ENCODE measurements at places on chromosomes 5 and 9. TPM values are rescaled to one million over a fixed set of nuclear protein-coding genes. Genes with fewer than 3 reads are reported as not detected.

The ZNF366 gene
- polyA plus RNA-seq: not detected

- no peak for DNase-seq
Measured at GRCh38 chr9:117535434-117535833, 120.6 kb upstream of the ASTN2 start.

- DNase-seq: no peak
Measured at GRCh38 chr9:133740911-133741310, 2.8 kb upstream of the SARDH start.

The GHR gene
- polyA plus RNA-seq: 2.4 TPM

- DNase-seq: no peak
Measured at GRCh38 chr9:133290751-133291302, 15.8 kb upstream of the ABO start.

DNA sequence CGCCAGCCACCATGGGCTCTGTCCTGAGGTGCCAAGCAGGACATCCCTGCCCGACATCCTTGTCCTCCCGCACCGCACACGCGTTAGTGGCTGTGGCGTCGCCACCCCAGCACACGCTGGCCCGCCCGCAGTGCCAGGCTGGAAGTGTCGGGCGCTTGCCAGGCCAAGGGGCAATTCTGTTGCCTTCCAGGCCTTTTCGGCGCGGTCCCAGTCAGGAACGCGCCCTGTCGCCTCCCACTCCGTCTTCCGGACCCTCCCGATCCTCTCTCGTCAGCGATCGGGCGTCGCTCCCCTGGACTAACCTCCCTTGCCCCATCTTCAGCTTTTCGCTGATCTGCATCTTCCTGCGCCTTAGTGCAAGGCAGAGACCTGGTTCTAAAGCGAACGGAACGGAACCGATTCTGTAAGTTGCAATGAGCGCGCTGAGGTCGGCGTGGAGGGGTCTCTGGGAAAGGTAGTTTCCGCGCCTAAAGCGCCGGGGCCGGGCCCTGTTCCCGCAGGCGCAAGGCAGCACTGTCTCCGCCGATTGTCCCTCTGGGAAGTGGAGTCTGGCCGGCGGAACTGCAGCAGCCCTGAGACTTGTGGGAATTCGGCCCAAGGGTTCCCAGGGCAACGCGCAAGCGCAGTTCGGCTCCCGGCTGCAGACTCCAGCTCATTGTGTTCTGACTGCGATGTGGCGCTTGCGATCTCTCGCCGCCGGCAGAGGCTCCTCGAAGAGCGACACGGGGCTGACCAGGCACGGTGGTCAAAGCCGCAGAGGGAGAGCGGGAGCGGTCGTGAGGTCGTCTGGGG, at the start of gene ZNF454:
Gene ZNF454, plus strand, starts transcription at position 630 of the 792 bp plus-strand sequence. CDS start 1,594 bp downstream, outside the sequence.
- DNase-seq: peak; percentile 97

- peak; percentile 64 for DNase-seq
Measured at GRCh38 chr9:108786901-108787689, 68.7 kb downstream of the ACTL7B start.

DNA sequence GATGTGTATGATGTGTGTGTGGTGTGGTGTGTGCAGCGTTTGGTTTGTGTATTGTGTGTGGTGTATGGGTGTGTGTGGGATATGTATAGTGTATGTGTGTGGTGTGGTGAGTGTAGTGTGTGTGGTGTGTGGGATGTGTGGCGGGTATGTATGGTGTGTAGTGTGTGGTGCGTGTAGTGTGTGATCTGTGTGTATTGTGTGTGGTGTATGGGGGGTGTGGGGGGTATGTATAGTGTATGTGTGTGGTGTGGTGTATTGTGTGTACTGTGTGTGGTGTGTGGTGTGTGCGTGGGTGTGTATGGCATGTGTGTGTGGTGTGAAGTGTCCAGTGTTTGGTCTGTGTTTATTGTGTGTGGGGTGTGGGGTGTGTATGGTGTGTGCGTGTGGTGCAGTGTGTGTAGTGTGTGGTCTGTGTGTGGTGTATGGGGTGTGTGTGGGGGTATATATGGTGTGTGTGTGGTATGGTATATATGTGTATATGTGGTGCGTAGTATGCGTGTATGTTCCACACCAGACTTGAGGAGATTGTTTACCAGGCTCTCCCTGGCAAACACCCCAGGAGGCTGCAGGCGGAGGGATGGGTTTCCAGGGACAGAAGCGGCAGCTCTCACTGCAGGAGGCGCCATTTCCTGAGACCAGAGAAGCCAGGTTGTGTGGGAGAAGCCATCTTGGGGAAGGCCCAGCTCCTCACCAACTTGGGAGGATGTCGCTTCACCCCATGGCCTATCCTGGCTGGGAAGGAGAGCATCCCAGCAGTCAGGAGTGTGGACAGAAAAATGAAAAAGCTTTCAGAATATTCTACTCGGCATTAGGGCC, 138.1 kb downstream of the NXNL2 start:
- no peak for DNase-seq

- no peak for DNase-seq
Measured at GRCh38 chr5:134449167-134449566, 37.5 kb upstream of the CDKN2AIPNL start.

DNA sequence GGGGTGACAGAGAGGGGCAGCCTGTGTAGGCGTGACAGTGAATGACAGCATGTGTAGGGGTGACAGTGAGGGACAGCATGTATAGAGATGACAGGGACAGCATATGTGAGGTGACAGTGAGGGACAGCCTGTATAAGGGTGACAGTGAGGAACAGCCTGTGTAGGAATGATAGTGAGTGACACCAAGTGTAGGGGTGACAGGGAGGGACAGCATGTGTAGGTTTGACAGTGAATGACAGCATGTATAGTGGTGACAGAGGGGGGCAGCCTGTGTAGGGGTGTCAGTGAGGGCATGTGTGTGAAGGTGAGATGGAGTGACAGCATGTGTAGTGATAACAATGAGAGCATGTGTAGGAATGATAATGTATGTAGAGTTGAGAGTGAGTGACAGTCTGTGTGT, 8.7 kb upstream of the GAPT start:
- no peak for DNase-seq

DNA sequence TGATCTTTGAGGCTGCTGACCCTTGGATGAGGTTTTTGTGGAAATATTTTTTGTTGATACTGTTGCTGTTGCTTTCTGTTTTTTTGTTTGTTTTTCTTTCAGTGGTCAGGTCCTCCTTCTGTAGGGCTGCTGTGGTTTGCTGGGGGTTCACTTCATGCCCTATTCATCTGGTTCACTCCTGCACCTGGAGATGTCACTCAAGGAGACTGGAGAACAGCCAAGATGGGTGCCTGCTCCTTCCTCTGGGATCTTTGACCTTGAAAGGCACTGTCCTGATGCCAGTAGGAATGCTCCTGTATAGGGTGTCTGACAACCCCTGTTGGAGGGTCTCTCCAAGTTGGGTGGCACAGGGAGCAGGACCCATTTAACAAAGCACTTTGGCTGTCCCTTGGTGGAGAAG, 67.0 kb upstream of the ACTBL2 start:
- DNase-seq: no peak

DNA sequence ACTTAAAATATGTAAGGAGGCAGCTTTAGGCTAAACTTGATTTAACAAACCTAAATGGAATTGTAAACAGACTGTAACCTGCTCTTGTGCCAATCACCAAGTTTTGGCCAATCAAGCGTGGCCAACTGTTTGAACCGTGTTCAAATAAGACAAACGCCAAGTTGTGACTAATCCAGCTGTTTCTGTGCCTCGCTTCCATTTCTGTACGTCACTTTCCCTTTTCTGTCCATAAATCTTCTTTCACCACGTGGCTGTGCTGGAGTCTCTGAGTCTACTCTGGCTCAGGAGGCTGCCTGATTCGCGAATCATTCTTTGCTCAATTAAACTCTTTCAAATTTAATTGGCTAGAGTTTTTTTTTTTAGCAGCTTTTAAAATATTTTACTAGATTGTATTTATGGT, 71.3 kb downstream of the LIX1 start:
- peak; percentile 77 for DNase-seq

The SPINK4 gene
- not detected for polyA plus RNA-seq

- DNase-seq: peak; percentile 90
Measured at GRCh38 chr5:132497488-132497997, 7.0 kb upstream of the IRF1 start.

The EDIL3 gene
- 149 TPM for polyA plus RNA-seq

- DNase-seq: no peak
Measured at GRCh38 chr5:177405805-177406204, 3.6 kb downstream of the F12 start.

GRCh38 chr5:24788829-24789514, 144.2 kb upstream of the CDH10 start:
- DNase-seq: peak; percentile 95

DNA sequence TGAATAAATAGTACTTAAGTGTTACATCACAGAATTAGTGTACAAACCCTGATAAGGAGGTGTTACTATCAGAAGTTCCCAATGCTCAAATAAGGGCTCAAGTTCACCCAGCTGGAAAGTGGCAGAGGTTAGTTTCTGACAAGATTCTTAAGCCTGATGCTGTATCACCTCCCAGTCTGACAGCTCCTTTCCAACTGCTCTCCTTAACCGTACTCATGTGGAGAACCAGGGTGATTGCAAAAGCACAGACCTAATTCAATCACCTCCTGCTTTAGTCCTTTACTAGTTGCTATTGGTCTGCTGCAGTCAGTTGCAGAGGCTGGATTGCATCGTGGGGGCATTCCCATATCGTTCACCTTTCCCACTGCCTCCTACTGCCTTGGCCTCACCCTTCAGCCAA, 100.4 kb upstream of the ZNF618 start:
- DNase-seq: no peak

DNA sequence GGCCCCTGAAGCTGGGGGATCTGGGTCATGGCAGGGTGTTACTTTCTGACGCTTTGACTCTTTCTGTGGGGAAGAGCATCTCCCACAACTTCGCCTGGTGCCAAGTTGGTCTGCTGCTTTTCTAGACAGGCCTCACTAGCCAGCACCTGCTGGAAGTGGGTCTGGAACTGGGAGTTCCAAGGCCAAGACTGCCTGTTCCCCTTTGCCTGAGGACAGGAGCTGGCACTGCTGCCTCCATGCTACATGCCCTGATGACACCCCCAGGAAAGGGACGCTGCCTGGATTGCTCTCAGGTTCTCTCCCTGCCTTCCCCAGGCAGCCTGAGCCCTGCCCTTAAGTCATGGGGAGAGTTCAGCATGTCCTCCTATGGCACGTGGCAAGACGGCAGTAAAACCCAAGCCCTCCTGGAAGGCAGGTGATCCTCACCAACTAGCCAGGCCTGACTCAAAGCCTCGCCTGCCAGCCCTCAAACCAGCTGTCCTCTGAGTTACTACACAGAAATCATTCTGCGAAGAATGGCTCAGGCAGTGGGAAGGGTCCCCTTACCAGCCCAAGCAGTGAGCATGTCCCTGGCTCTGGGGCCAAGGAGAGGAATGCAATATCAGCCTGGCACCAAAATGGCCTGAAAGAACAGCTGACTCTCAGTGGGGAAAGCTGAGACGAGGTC, 35.8 kb downstream of the SEC61B start:
- no peak for DNase-seq

The SVEP1 gene
- 46.3 TPM for polyA plus RNA-seq

DNA sequence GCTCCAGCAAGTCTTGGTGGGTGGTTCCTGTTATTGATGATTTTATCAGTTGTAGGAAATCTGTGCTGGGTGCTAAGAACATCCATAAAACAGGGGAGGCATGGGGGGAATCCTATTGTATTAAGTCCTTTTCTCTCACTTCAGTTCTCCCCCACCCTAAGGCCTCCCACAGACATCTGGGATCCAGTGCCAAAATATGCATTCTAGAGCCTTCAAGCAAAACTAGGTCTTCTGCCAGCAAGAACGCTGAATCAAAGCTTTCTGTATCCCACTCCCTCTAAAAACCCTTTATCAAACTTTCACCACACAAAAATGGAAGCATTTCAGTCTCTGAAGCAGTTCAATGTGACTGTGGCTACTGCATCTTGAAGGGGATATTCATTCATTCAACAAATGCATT, 281.9 kb downstream of the GAS1 start:
- no peak for DNase-seq
